CD4-positive, CD25-positive, alpha-beta regulatory T cell (primary cell): ENCODE measurements at places on chromosomes 4 and X. TPM values are rescaled to one million over a fixed set of nuclear protein-coding genes. Genes with fewer than 3 reads are reported as not detected.

DNA sequence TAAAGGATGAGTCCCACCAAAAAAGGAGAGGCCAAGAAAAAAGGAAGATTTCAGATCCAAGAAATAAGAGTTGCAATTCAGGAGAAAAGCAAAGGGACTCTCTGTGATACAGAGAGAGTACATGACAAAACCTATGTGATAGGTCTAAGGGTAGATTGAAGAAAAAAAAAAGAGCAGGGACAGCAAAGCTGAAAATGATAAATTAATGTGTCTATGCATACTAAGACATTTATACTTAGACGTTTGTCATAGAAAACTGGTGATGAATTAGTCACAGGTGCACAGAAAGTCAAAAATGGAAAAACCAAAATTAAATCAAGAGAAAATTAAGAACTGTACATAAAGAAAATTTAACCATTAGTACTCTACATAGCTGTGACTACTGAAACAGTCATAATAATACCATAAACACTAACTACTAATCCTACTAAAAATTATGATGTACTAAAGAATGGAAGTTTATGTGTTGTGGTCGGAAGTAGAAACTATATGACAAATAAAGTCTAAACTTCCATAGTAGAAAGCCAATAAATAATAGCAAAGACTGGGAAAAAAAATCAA lies 9.9 kb downstream of the CENPC start:
- no peaks in the 10 kb centered on the region for H3K27me3 ChIP-seq
- DNase-seq: no peak
- H3K4me1 ChIP-seq: no peaks in the 10 kb centered on the region

The GPR173 gene
- total RNA-seq: not detected

DNA sequence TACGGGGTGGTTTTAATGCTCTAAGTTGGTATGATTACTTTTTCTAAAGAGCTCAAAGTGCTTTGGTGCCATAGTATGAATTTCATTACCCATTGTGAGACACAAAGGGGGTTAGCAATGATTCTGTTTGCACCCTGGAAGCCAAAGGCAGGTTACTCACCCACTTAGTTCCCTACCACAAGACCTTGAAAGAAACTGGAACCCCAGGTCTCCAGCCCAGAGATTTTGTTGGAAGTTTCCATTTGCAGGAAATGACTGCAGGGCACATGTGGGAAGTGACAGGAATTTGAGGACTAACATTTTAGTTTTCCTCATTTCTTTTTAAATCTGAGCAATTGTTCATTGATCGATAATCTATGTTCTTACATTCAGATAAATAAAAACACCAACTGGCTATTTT lies 1.8 kb upstream of the HS3ST1 start:
- no peak for DNase-seq
- H3K4me1 ChIP-seq: peaks cover 20% of the 10 kb centered on the region
- H3K36me3 ChIP-seq: no peaks in the 10 kb centered on the region
- no peak overlapping the region for H3K4me3 ChIP-seq
- H3K27me3 ChIP-seq: peaks cover 7% of the 10 kb centered on the region
- no peak overlapping the region for H3K27ac ChIP-seq

DNA sequence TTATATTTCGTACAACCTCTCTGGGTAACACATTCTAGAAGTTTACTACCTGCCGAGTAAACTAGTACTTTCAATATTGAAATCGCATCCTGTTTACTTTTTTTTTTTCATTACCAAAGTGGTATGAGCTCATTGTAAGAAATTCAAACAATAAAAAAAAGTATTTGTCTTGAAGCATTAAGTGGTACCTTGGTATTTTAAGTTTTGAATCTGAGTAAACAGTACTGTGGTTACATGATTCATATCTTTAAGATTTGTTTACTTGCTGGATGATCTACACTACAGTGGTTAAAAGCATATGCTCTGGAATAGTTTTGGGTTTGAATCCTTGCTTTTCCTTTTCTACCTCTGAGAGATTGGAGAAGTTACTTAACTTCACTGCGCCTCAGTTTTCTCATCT lies 3.8 kb upstream of the MMGT1 start:
- peak overlapping the region; percentile 48 for H3K4me3 ChIP-seq
- H3K27me3 ChIP-seq: no peaks in the 10 kb centered on the region
- peaks cover 24% of the 10 kb centered on the region for H3K4me1 ChIP-seq
- H3K27ac ChIP-seq: peak overlapping the region; percentile 65
- no peaks in the 10 kb centered on the region for H3K36me3 ChIP-seq
- DNase-seq: peak; percentile 8

- H3K4me3 ChIP-seq: no peak overlapping the region
- no peaks in the 10 kb centered on the region for H3K27me3 ChIP-seq
- DNase-seq: no peak
Measured at GRCh38 chr4:40046311-40046980, 10.2 kb upstream of the N4BP2 start.

- DNase-seq: no peak
- no peaks in the 10 kb centered on the region for H3K4me1 ChIP-seq
- no peaks in the 10 kb centered on the region for H3K27me3 ChIP-seq
- no peak overlapping the region for H3K4me3 ChIP-seq
- H3K36me3 ChIP-seq: no peaks in the 10 kb centered on the region
Measured at GRCh38 chr4:104879854-104880253, 266.8 kb upstream of the TET2 start.

The PDCL2 gene
- not detected for total RNA-seq

The FABP2 gene
- not detected for total RNA-seq

GRCh38 chrX:111521169-111521568 lies 9.7 kb downstream of the SERTM2 start:
- H3K27me3 ChIP-seq: no peaks in the 10 kb centered on the region
- H3K36me3 ChIP-seq: no peaks in the 10 kb centered on the region
- H3K27ac ChIP-seq: no peak overlapping the region

The SLITRK4 gene
- not detected for total RNA-seq

GRCh38 chr4:80188801-80189458 lies 8.4 kb upstream of the PRDM8 start:
- H3K27me3 ChIP-seq: no peaks in the 10 kb centered on the region
- DNase-seq: no peak
- no peak overlapping the region for H3K27ac ChIP-seq
- peaks cover 27% of the 10 kb centered on the region for H3K4me1 ChIP-seq

The GLOD5 gene
- total RNA-seq: not detected

The ASMT gene
- not detected for total RNA-seq
